ENCODE measurements at places on chromosomes 1 and 21.

- no peak for DNase-seq
These were observed 112.9 kb downstream of the APP start for GRCh38 chr21:26057477-26058170.

DNA sequence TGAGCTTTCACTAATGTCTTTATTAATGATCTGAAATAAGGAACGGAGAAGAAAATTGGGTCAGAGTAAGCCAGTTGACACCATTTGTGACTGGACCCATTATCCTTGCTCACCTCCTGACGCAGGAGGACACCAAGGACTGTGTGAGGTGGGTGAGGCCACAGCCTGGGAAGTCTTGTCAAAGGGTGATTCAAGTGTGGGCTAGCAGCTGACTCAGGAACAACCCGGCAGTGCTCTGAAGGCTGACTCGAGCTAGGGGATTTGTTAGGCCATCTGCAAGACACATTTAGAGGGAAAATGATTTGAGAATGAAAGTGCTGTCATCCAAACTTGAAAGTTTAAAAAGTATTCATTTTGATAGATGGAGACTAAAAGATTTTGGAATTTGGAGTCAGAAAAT lies 21.2 kb downstream of the PRRX1 start:
- DNase-seq, result no peak

DNA sequence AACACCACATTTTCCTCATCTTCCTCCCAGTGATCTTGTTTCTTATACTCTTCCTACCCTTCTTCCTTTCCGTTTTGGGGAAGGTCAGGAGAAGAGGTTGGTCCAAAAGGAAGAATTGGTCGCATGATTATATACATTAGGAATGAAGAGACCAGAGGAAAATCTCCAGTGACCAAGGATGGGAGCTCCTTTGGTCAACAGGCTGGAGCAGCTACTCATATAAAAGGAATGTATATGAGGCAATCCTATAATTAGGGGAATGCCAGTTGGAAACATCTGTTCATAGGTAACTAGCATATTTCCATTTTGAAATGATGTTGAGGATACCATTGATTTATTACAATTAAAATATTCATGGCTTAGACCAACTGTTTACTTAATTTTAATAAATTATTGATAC lies 114.5 kb downstream of the LRRC40 start:
- peak; percentile 47 for DNase-seq

GRCh38 chr1:191074881-191075280 lies 597.2 kb upstream of the BRINP3 start:
- DNase-seq, result no peak

GRCh38 chr1:243945727-243946126 lies 95.7 kb upstream of the AKT3 start:
- no peak for DNase-seq

DNA sequence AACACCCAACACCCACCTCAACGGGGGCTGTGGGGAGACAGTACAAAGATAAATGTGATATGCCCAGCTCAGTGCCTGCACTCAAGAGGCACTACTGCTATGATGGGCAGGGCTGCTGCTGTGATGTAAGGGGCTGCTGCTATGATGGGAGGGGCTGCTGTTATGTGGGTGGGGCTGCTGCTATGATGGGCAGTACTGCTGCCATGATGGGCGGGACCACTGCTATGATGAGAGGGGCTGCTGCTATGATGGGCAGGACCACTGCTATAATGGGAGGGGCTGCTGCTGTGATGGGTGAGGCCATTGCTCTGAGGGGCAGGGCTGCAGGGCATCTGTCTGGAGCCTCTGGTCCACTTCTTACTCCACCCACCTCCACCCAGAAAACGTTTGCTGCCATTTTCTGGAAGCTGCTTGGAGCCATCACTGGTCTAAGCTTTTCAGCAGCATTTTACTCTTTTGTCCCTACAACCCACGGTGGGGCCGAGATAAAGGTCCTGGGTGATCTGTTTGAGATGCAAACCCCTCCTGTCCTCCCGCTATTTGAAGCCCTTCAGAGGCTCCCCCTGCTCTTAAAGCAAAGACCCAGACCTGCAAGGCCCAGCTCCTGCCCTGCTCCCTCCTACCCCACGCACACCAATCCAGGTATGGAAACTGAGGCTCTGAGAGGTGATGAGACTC lies 656.9 kb downstream of the PTPRU start:
- no peak for DNase-seq

GRCh38 chr1:15949453-15950245 lies 26.3 kb downstream of the ZBTB17 start:
- peak; percentile 95 for DNase-seq

DNA sequence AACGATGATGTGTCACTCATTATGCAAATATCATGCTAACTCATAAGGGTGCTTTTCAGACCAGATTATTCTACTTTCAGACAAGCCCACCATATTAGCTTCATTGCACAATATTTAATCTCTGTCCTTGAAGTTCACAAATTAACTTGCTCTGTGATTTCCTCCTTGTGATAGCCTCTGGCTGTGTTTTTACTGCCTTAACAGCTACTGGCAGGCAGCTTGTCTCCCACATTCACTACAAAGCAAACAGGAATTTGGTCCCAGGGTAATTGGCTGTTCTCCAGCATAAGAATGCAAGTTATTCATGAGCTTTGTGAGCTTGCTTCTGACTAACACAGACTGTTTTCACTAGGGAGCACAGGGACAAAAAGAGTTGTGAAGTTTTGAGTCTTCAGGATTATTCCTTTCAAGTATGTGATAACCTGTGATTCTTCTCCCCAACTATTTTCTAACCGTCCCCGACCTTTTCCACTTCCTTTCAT lies 87.9 kb upstream of the HMCN1 start:
- DNase-seq, result peak; percentile 100

DNA sequence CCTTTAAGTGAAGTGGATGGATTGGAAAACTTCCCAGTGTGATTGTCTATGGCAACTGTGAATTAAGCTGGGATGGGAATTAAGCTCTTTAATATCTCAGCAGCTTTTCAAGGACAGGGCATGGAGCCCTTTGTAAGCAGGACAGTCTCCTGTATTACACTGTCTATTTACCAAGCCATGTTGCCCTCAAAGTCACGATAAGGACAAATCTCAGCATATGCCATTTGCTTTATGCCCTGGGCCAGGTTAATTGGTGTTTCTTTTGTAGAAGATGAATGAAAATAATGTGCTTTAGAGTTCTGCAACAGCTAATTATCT lies 17.6 kb downstream of the UTP25 start:
- no peak for DNase-seq

DNA sequence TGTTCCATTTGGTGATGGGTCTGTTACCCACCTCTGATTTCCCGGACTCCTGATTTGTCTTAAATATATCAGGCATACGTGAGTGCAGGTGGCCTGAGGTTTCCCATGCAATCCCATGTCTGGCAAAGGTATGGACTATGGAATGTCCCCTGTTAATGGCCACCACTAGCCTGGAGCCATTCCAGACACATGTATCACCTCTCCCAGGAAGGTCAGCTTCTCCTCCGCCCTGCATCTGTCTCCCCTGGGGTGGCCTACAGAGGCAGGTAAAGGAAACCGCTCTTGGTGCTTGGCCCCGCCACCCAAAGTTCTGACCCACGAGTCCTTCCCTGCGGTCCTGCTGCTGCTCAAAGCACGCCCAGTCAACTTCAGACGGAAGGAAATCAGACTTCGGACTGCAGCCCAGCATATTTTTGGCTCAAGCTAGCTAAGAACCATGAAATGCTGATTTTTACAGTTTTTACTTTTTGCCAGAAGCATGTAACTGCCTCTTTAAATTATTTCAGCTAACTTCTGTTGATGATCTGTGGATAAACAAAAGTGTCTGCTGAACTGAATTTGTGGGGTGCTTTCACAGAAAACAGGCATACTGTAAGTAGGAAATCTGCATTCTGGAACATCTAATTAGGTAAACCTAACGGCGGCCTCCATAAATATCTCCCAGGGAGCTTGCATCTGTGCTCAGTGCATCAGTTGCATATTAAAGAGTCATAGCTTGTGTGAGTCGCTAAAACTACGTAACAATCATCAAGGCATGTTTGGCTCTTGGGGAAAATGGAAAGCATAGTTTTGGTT lies 105.9 kb downstream of the PCP4 start:
- no peak for DNase-seq

All from renal cortical epithelial cell (primary cell).